ENCODE measurements at places on chromosomes 1 and 21.

GRCh38 chr1:58437623-58438022 is 108.9 kb downstream of the OMA1 start:
- DNase-seq, result no peak

- no peak for DNase-seq
These were observed 23.9 kb upstream of the TMEM52 start for GRCh38 chr1:1942753-1943656.

DNA sequence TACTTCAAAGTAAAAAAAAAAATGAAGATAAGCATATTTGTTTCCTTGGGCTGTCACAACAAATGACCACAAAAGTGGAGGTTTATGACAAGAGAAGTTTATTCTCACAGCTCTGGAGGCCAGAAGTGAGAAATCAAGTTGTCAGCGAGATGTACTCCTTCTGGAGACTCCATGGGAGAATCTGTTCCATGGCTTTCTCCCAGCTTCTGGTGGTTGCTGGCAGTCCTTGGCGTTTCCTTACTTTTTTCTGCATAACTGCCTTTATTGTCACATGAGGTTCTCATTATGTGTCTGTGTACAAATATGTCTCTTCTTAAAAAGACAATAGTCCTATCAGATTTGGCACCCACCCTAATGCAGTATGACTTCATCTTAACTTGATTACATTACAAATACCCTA is 398.3 kb downstream of the KCNT2 start:
- DNase-seq, result no peak

- DNase-seq, result no peak
These were observed 464.5 kb downstream of the KCNT2 start for GRCh38 chr1:196143602-196144342.

- no peak for DNase-seq
These were observed 30.6 kb downstream of the MORN1 start for GRCh38 chr1:2360588-2361364.

- no peak for DNase-seq
These were observed 39.9 kb downstream of the SIPA1L2 start for GRCh38 chr1:232589812-232590743.

- DNase-seq, result no peak
These were observed 8.2 kb upstream of the IL22RA1 start for GRCh38 chr1:24151175-24151533.
